Mesothelial cell of epicardium (in vitro differentiated cells): ENCODE measurements at places on chromosomes 11 and 22. TPM values are rescaled to one million over a fixed set of nuclear protein-coding genes. Genes with fewer than 3 reads are reported as not detected.

Gene PRDX5
- total RNA-seq: 134 to 139 TPM (median 139 TPM) in 3 replicates

Gene CHRDL2
- 0.45 to 0.65 TPM in 2 of 3 replicates, not detected in the other for total RNA-seq

Gene PRODH
- total RNA-seq: 1.7 to 2.5 TPM (median 2.1 TPM) in 3 replicates

Gene ALG12
- total RNA-seq: 26.4 to 30.9 TPM (median 26.8 TPM) in 3 replicates

Gene PIH1D2
- total RNA-seq: 1.2 to 1.9 TPM (median 1.3 TPM) in 3 replicates

Gene EMID1
- 15.7 to 18.1 TPM (median 17.6 TPM) in 3 replicates for total RNA-seq

Gene MACROD1
- total RNA-seq: 39.0 to 44.0 TPM (median 39.4 TPM) in 3 replicates

Gene ARRB1
- total RNA-seq: 15.9 to 17.5 TPM (median 16.5 TPM) in 3 replicates

Gene NAP1L4
- 155 to 171 TPM (median 163 TPM) in 3 replicates for total RNA-seq

Gene SLC22A25
- not detected in 3 replicates for total RNA-seq

Gene OVOL1
- total RNA-seq: 3.9 to 4.7 TPM (median 4.3 TPM) in 3 replicates

Gene OR10D3
- total RNA-seq: not detected in 3 replicates

Gene OVCH2
- total RNA-seq: 8.5 to 9.7 TPM (median 9.6 TPM) in 3 replicates

Gene PRSS23
- 28.3 to 29.9 TPM (median 29.4 TPM) in 3 replicates for total RNA-seq

Gene SEC14L2
- total RNA-seq: 4.3 to 6.5 TPM (median 5.4 TPM) in 3 replicates

Gene SCGB2A2
- total RNA-seq: not detected in 3 replicates

Gene P2RX3
- 2.0 to 3.1 TPM (median 2.6 TPM) in 3 replicates for total RNA-seq

Gene PACS1
- total RNA-seq: 81.6 to 88.0 TPM (median 87.0 TPM) in 3 replicates
